Amniotic epithelial cell (primary cell): ENCODE measurements at places on chromosomes 3 and 15.

DNA sequence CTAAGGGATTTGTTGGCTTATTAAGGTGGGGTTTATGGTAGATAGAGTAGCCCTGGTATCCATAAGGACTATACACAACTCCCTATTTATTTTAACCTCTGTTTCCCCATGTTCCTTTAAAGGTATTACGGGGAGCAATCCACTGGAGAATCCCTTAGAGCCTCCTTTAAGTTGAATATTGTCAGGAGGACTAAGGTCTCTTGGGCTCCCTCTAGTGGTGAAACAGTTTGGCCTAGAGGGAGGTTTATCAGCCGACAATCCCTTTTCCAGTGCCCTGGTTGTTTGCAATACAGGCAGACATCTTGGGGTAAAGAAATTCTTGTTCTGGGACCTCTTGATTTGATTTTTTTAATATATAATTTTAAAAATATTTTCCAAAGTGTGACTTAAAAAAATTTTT, 12.9 kb downstream of the OPA1 start:
- DNase-seq: peak; percentile 71

- DNase-seq: no peak
These were observed 14.0 kb downstream of the PLCD1 start for GRCh38 chr3:38015485-38015884.

GRCh38 chr3:111884411-111885018, 25.4 kb downstream of the PHLDB2 start:
- DNase-seq: no peak

DNA sequence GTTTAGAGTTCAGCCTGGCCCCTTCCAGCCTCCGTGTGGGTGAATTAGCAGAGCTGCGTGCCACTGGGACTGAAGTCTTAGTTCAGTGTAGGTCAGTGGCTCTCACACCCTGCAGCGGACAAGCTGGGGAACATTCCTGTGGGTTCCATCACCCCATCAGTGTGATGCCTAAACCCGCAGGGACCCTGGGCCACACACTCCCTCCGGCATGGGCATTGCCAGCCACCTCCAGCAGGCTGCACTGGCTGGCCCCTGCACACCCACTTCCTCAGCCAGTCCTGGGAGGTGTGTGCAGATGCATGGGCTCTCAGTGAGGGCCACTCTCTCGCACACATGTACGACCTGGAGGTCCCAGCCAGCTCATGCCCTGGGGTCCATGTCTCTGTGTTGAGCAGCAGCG, 32.1 kb upstream of the TOPBP1 start:
- DNase-seq: no peak

GRCh38 chr3:60475096-60475495, 776.2 kb downstream of the FHIT start:
- DNase-seq: no peak

GRCh38 chr3:52061121-52061910, 4.9 kb upstream of the DUSP7 start:
- DNase-seq: no peak
